Stimulated activated CD4-positive, alpha-beta T cell treated with anti-CD3 and anti-CD28 coated beads, TNF-alpha, amount 100 ng/mL, for 24 hours (primary cell): ENCODE measurements at places on chromosomes 1 and 21.

GRCh38 chr1:221334062-221334461 is 407.8 kb downstream of the DUSP10 start:
- DNase-seq: no peak

DNA sequence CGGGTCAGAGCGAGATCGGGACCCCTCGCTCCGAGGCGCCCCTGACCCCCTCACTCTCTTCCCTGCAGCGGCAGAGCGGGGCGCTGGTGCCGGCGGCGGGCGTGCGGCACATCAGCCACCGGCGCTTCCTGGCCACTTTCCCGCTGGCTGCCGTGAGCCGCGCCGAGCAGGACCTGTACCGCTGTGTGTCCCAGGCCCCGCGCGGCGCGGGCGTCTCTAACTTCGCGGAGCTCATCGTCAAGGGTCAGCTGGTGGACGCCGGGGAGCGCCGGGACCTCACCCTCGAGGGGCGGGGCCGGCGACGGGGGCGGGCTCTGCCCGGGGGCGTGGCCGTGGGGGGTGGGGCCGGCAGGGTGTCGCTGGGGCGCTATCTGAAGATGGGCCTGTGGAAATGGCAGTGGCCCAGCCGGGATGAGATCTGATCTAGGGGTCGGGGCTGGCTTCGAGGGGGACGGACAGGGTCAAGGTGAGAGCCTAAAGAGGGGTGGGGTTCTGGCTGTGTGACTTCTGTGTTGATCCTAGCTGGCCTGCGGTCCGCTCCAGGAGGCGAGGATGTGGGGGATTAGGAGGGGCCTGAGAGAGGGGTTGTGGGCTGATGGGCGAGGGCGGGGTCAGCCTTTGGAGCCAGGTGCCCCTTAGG is 23.6 kb downstream of the PTPRU start:
- DNase-seq: peak; percentile 42

- DNase-seq: no peak
Observed at GRCh38 chr21:44987886-44988606, 48.2 kb downstream of the SLX9 start.

DNA sequence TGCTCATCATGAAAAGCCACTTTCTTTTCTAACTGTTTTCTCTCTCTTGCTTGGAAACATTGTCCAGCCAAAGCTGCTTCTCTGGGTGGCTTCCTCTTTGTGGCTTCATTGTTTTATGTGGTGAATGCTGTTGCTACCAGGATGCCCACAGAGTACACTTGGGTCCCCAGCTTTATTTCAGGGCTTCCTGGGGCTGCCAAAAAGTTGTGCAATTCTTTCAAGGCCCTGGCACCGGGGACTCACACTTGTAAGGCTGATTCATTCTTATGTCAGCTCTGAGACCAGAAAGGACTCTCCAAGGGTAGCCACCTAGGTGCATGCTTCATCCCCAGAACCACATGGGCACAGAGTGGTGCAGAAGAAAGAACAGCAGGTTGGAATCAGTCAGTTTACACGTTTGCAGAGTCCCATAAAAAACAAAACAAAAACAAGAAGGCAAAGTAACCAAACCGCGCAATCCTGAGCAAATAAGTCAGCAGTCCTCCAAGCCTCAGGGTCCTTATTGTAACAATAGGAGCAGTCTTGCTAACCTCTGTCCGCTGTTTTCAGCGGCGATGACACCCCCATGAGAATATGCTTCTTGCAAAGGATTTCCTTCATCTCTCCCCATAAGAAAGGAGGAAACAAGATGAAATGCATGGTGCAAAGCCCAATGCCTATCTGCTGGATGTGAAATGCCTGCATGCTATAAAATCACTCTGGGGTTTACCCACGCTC is 89.9 kb upstream of the SSX2IP start:
- DNase-seq: no peak

DNA sequence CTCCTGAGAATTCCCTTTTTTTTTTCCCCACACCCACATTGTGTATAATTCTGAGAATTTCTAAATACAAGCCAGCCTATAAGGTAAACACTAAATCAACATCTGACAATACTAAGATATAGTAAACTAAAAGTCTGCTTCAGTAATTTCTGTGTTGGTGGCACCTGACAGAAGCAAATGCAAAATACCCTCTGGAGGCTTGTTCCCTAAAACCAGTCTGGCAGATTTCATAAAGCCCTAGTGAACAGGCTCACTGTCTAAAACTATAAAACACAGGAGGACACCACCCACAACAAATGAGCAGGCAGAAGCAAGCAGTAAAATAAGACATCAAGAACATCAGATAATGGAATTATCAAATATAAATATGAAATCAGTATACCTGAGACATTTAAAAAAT is 11.5 kb downstream of the TRIM33 start:
- no peak for DNase-seq
